ENCODE measurements at places on chromosomes 6 and 20. TPM values are rescaled to one million over a fixed set of nuclear protein-coding genes. Genes with fewer than 3 reads are reported as not detected.

PRR18 gene
- total RNA-seq = not detected

LY6G6F gene
- total RNA-seq = not detected

WFDC12 gene
- total RNA-seq = not detected

TBXT gene
- not detected for total RNA-seq

FAM209B gene
- 0.65 TPM for total RNA-seq

NEURL2 gene
- 35.4 TPM for total RNA-seq

STK4 gene
- 29.0 TPM for total RNA-seq

ZBTB12 gene
- 4.2 TPM for total RNA-seq

SLC29A1 gene
- total RNA-seq = 76.5 TPM

MAP3K7 gene
- 21.8 TPM for total RNA-seq

WFDC5 gene
- total RNA-seq = not detected

SIM1 gene
- not detected for total RNA-seq

SYNGAP1 gene
- total RNA-seq = 19.3 TPM

SLC22A23 gene
- 5.6 TPM for total RNA-seq

PRICKLE4 gene
- 5.8 TPM for total RNA-seq

MYB gene
- total RNA-seq = 0.29 TPM

NNAT gene
- total RNA-seq = 0.52 TPM

SLC17A1 gene
- total RNA-seq = not detected

PIM1 gene
- total RNA-seq = 34.3 TPM
